ENCODE measurements at places on chromosomes 1 and 21. TPM values are rescaled to one million over a fixed set of nuclear protein-coding genes. Genes with fewer than 3 reads are reported as not detected.

Gene MTARC1
- total RNA-seq, result 1.7 TPM

Gene TSPEAR
- not detected for total RNA-seq

Gene LHX8
- total RNA-seq, result not detected

Gene FMO1
- total RNA-seq, result not detected

Gene PFDN2
- total RNA-seq, result 23.6 TPM

Gene SLC16A4
- total RNA-seq, result 45.7 TPM

Gene FMO2
- 11.8 TPM for total RNA-seq

Gene SLAMF9
- total RNA-seq, result 0.59 TPM

Gene NBPF20
- 10.0 TPM for total RNA-seq

Measured in smooth muscle cell of the pulmonary artery (primary cell).